ENCODE measurements at places on chromosomes 3 and 15.

DNA sequence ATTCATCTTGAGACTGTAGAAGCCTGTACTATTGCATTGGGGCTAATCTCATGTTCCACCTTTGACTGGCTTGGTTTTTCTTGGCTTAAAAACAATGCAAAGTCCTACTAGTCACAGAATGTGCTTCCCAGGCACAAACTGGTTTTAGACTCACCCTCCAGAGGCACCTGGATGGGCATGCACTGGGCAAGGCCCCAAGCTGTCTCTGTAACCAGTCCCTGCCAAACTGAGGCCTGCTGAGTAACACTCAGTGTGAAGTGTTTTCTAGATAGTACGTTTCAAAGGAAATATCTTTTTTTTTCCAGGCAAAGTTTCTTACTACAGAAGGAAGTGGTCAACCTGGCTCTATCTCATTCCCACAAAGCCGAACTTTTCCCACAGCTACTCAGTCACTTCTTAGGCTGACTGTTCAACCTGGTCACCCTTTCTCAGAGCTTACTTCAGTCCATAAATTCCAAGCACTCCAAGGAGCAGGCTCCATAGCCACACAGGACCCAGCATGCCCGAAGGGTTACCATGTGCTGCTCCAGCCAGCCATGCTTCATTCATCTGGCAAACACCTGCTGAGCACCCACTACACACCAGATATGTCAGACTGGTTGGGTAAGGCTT is 57.4 kb downstream of the NPTN start:
- DNase-seq = no peak

DNA sequence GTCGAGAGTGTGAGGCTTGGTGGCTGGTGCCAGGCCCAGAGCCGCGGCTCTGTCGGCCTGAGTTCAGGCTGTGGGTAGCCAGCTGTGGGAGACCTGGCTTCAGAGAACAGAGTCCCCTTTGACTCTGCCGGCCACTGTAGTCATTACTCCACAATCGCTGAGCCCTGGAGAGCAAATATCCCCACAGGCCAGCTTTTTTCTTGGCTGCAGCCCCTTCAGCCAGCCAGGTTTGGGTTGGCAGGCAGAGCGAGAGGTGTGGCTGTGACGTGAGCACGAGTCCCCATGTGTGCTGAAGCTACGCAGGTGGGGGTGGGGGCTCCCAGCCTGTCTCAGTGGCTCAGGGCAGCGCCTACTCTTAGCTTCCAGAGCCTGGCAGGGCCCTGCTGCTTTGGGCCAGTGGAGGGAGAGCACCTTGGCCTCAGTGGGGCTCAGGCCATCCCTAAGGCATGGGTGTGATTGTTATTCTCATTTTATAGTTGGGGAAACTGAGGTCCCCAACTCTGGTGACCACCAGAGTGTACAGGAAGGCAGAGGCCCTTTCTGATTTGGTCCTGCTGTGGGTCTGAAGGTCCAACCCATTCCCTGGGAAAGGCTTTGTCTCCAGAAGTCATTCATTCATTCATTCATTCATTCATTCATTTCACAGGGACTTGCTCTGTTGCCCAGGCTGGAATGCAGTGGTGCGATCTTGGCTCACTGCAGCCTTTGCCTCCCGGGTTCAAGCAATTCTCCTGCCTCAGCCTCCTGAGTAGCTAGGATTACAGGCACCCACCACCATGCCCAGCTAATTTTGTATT is 45.7 kb upstream of the LCTL start:
- DNase-seq = no peak

- DNase-seq = peak; percentile 51
These were observed 76.5 kb upstream of the SPRED1 start for GRCh38 chr15:38176155-38176554.

GRCh38 chr3:43691120-43691995 is 620 bp downstream of the ABHD5 start:
- no peak for DNase-seq

GRCh38 chr3:40381904-40382616 is 4.9 kb upstream of the ENTPD3 start:
- no peak for DNase-seq

- DNase-seq = no peak
These were observed 185.0 kb downstream of the OR4M2 start for GRCh38 chr15:22265056-22265945.

GRCh38 chr3:38141952-38142273 is 3.5 kb downstream of the MYD88 start:
- no peak for DNase-seq

DNA sequence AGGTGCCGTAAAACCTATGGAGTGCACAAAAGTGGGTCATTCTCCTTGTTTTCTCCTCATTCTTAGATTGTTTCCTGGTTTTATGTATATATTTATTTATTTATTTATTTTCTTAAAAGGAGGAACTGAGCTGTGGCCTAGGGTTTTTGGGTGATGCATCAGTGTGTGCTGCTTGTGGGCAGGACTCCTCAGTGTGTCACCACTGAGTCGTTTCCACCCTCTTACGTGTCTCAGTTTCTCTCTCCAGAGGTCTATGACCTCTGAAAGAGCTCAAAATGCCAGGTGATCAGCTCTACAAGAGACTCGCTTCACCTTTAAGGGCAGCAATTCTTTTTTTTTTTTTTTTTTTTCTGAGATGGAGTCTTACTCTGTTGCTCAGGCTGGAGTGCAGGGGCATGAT is 72.9 kb downstream of the CD200 start:
- DNase-seq = no peak

DNA sequence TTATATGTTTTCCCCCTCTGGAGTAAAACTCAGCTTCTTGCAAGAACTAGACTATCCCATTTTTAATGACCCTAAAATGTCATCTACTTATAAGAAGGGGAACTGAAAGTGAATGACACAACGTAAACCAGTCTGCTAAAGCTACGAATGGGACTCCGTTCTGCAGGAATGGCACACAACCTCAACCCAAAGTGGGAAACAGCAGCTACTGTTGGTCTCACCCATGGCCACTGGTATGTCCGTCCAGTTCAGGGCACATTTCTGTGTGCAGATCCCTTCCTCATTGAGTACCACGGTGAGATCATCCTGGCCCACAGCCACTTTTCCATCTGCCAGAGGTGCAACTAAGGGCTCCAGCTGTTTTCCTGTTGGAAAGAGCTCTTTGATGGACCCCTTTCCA is 23.8 kb downstream of the VPS39 start:
- DNase-seq = no peak

DNA sequence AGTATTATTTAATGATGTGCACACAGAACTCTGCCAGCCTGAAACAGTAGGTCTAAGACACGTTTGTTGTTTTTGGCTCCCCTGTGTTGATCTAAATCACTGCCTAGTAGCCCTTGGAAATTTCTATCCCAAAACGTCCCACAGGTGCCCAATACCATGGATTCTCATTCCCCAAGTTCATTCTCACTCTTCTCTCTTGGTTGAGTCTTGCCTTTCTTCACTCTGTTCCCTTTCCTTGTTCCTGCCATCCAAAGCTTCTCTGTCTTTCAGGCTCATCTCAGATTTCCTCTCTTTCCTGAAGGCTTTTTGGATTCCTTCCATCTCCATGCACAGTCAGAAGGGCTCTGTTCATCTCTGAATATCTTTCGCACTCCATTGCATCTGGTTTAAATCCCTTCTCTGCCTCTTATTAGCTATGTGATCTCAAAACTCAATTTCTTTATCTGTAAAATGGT is 54.2 kb downstream of the PPARG start:
- no peak for DNase-seq

- peak; percentile 72 for DNase-seq
These were observed 283.0 kb upstream of the VEPH1 start for GRCh38 chr3:157786211-157786610.

DNA sequence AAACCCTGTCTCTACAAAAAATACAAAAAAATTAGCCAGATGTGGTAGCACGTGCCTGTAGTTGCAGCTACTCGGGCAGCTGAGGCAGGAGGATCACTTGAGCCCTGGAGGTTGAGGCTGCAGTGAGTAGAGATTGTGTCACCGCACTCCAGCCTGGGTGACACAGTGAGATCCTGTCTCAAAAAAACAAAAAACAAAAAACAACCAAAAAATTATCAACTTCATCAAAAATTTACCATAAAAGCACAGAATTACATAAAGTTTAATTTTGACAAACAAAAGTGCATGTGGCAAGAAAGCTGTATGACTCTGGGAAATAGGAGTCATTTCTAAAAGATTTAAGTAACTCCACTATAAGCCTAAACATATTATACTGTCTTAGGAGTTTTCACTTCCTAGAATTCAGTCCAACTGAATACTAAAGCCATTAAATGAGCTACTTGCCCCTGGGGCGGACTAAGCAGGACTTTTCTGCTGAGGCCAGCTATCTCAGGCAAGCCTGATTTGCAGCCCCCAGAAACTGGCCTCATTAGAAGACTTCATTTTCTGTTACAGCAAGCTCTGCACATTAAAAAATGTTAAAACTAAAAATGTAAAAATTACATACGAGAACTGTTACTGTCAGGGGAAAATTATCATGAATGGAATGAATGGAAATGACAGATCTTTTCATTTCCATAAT is 23.0 kb downstream of the HSPBAP1 start:
- DNase-seq = no peak

GRCh38 chr15:26106556-26106955 is 243.4 kb upstream of the ATP10A start:
- DNase-seq = no peak

GRCh38 chr15:58771621-58772250 is 634 bp downstream of the MINDY2 start:
- no peak for DNase-seq

GRCh38 chr15:79157631-79158592 is 67.3 kb upstream of the RASGRF1 start:
- DNase-seq = no peak

- DNase-seq = no peak
These were observed 404.8 kb downstream of the IGSF11 start for GRCh38 chr3:118629821-118630220.

DNA sequence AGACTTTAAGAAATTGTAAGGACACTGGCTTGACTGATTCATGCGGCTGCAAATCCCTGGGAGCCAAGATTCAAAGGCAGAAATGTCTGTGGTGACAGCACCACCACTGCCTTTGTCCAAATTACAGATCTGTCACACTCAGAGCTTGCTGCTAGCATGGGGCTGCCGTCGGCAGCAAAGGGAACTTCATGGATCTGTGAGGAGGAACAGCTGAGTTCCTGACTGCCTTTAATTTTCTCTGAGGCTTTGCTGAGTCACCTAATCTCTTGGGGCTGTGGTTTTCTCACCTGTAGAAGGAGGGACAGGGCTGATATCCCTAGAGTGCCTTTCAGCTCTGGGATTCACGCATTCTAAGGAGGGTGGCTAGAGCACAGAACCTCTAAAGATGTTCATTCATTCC is 4.1 kb upstream of the PAK6 start:
- no peak for DNase-seq

- no peak for DNase-seq
These were observed 3.6 kb downstream of the CRTAP start for GRCh38 chr3:33117461-33117860.

GRCh38 chr15:99440551-99441443 is 125.0 kb upstream of the MEF2A start:
- no peak for DNase-seq

- no peak for DNase-seq
These were observed 448 bp downstream of the SHISA5 start for GRCh38 chr3:48503401-48504050.

DNA sequence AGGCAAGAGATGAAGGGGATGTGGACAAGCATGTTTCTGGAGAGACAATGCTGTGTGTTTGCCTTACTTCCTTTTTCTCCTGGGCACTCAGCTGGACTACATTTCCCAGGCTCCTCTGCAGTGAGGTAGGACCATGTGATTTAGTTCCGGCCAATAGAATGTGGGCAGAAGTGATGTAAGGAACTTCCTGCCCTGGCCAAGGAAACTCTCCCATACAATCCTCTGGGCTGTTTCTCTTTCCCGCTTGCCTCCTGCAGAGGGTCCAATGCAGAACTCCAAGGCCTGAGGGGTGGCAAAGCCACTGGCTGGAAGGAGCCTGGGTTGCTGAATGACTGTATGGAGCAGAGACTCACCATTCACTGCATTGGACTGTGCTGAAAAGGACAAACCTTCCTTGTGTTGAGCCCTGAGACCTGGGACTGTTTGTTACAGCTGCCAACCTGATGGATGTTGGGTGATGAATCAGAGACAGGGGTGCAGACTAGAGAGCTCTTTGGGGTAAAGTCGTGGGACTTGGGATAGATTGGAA is 82.7 kb upstream of the SLC6A6 start:
- DNase-seq = no peak

GRCh38 chr3:420584-420983 is 224.0 kb downstream of the CHL1 start:
- no peak for DNase-seq

GRCh38 chr3:128493570-128494366 is 767 bp upstream of the GATA2 start:
- DNase-seq = no peak

DNA sequence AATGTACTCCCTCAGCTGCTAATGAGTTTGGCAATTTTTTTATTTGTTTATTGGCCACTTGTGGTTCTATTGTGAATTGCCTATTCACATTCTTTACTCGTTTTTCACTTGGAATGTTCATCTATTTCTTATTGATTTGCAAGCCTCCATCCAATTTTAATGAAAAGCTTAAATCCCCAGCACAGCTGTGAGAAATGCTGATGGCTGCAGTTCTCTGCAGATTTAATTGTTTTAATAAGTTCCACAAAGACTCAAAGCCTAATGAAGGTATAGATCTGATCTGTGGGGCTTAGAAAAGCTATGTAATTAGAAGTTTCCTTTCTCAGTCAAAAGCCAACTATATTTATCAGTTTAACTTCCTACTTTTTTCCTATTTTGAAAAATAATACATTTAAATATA is 41.5 kb downstream of the LYZL4 start:
- no peak for DNase-seq

Data from AG04449 (cell line).